ENCODE measurements at places on chromosomes 3 and 15.

GRCh38 chr3:64399205-64399800 is 174.0 kb upstream of the PRICKLE2 start:
- peak; percentile 31 for DNase-seq

DNA sequence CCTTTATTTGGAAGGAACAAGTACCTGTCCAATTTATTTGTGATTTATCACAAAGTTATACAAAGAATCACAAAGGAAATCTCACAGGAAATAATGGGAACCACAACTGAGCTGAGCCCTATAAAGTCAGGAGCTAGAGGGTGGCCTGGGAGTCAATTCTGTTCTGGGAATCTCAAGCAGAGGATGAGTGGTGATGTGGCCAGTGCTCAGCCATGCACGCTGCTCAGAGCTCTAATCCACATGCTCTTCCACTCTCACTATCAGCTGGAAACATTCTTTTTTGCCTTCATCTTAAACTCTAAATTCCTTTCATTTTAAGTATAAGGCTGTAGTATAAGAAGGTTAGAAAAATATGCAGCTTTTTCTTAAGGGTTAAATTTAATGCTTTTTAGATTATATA is 36.6 kb downstream of the UACA start:
- DNase-seq: peak; percentile 58

- no peak for DNase-seq
Measured at GRCh38 chr15:87225436-87225835, 1031.1 kb downstream of the NTRK3 start.

GRCh38 chr3:56654460-56654859 is 28.6 kb downstream of the TASOR start:
- DNase-seq: no peak

DNA sequence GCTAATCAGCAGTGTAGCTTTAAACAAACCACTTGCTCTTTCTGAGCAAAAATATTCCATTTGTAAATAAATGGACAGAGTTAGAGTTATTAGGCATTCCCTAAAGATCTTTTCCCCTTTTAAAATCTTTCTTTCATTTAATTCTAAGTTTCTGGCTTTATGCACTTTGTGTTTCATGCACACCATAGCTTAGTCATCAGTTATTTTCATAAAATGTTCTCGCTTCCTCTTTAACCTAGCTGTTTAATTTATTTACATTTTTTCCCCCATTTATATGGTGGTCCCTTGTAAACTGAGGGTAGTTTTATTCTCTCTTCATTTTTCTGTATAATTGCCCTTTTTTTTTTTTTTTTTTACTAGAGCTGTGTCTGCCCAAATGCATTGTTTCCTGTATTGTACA is 315.0 kb upstream of the LRRFIP2 start:
- DNase-seq: no peak

DNA sequence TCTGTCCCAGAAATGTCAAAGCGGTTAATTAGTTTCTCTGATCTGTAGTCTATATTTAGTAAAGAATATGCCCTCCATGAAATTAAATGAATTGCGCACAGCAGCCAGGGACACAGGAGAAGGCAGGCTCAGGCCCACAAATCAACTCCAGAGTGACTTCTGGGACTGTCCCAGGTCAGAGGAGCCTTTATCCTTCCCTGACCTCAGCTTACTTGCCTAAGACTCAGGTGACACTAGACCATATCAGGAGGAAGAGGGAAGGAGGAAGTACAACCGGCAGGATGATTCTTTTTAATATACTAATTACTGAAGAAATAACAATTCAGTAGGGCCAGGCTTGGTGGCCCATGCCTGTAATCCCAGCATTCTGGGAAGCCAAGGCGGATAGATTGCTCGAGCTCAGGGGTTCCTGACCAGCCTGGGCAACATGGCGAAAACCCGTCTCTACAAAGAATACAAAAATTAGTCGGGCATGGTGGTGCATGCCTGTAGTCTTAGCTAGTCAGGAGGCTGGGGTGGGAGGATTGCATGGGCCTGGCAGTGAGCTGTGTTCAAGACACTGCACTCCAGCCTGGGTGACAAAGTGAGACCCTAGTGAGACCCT is 1.8 kb upstream of the GPR15 start:
- no peak for DNase-seq

DNA sequence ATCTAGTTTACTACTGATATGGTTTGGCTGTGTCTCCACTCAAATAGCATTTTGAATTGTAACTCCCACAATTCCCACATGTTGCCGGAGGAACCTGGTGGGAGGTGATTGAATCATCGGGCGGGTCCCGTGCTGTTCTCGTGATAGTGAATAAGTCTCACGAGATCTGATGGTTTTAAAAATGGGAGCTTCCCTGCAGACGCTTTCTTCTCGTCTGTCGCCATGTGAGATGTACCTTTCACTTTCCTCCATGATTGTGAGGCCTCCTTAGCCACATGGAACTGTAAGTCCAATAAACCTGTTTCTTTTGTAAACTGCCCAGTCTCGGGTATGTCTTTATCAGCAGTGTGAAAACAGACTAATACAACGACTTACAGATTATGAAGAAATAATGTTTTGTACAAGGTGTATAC is 35.6 kb upstream of the PYDC2 start:
- no peak for DNase-seq

- DNase-seq: no peak
Measured at GRCh38 chr15:73232776-73233175, 136.0 kb downstream of the HCN4 start.

- DNase-seq: no peak
Measured at GRCh38 chr3:33699275-33699674, 18.8 kb downstream of the CLASP2 start.

- DNase-seq: no peak
Measured at GRCh38 chr3:48650723-48651122, 12.0 kb downstream of the CELSR3 start.

GRCh38 chr15:37223089-37223488 is 122.7 kb upstream of the MEIS2 start:
- no peak for DNase-seq

DNA sequence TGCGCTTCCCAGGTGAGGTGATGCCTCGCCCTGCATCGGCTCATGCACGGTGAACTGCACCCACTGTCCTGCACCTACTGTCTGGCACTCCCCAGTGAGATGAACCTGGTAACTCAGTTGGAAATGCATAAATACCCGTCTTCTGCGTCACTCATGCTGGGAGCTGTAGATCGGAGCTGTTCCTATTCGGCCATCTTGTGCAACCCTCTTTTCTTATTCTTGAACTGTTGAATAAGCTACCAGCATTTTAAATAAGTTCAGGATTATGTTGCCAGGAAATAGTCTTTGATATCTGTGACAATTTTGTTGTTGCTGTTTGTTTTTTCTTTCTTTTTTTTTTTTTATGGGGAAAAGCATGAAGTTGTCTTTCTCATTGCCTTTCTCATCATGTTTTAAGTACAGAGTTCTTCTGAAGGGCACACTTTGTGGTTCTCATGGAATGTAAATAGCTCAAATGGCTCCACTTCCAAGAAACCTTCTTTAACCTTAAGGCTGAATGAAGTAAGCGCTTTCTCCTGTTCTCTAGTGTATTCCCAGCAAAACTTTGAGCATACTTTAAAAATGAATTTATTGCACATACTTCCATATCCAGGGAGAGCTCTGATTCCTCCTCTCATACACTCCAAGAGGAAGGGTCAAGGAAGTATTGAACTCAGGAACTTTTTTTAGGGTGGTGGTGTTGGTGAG is 468.0 kb upstream of the TBL1XR1 start:
- DNase-seq: no peak

GRCh38 chr3:13533885-13534301 is 15.0 kb upstream of the FBLN2 start:
- no peak for DNase-seq

- peak; percentile 29 for DNase-seq
Measured at GRCh38 chr3:133295199-133295901, 104.5 kb upstream of the BFSP2 start.

- DNase-seq: no peak
Measured at GRCh38 chr15:61144055-61144454, 85.0 kb downstream of the RORA start.

GRCh38 chr3:13687517-13687943 is 138.6 kb downstream of the FBLN2 start:
- peak; percentile 77 for DNase-seq

- peak; percentile 7 for DNase-seq
Measured at GRCh38 chr3:117526470-117527079, 817.0 kb downstream of the TUSC7 start.

GRCh38 chr15:50358845-50359244 is 3.8 kb upstream of the GABPB1 start:
- no peak for DNase-seq

GRCh38 chr3:111590143-111590491 is 5.0 kb downstream of the ZBED2 start:
- no peak for DNase-seq

GRCh38 chr3:45204136-45204535 is 22.0 kb downstream of the TMEM158 start:
- no peak for DNase-seq

GRCh38 chr3:36907911-36908646 is 36.8 kb downstream of the TRANK1 start:
- DNase-seq: peak; percentile 57

- no peak for DNase-seq
Measured at GRCh38 chr3:94179059-94179458, 116.2 kb downstream of the NSUN3 start.

DNA sequence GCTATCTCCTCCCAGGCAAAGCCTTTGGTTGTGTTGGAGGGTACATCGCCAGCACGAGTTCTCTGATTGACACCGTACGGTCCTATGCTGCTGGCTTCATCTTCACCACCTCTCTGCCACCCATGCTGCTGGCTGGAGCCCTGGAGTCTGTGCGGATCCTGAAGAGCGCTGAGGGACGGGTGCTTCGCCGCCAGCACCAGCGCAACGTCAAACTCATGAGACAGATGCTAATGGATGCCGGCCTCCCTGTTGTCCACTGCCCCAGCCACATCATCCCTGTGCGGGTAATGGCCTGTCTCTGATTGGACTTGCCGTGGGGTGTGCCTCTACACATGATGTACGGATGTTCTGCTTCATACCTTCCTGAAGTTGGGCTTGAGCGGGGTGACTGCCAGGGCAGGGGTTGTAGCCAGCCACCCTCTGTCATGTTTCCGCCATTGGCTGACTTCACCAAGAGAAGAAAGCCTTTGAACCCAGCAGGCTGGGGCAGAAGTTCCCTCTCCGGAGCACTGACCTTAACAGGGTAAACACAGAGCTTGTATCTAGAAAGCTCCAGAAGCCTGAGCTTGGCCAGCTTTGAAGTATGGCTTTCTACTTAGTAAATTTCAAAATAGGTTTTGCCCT is 13.4 kb downstream of the ALAS1 start:
- DNase-seq: no peak

GRCh38 chr15:64333986-64334929 is 21.7 kb downstream of the CSNK1G1 start:
- DNase-seq: no peak

GRCh38 chr3:78809966-78810365 is 957.8 kb downstream of the ROBO1 start:
- DNase-seq: no peak

GRCh38 chr15:42344763-42345162 is 14.5 kb upstream of the CAPN3 start:
- no peak for DNase-seq

DNA sequence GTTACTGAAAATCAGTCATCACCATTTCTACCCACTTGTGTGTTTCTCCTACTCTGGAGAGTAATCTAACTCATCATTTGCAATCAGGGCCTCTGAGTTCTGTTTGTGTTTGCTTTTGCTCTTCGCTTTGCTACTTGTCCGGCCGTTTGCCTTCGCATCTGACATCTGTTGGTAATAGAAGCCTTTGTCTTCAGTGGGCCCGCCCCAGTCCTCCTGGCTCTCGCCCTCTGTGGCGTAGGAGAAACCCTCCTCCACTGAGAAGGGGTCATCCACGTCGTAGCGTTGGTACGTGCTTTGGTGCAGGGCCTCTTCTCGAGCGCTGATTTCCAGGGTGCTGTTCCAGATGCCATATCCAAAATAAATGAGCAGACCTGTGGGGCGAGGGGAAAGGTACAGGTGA is 48.3 kb downstream of the CLDN11 start:
- no peak for DNase-seq

- no peak for DNase-seq
Measured at GRCh38 chr3:12953201-12953995, 112.0 kb upstream of the RPL32 start.

GRCh38 chr15:94912760-94913159 is 681.4 kb downstream of the MCTP2 start:
- no peak for DNase-seq

DNA sequence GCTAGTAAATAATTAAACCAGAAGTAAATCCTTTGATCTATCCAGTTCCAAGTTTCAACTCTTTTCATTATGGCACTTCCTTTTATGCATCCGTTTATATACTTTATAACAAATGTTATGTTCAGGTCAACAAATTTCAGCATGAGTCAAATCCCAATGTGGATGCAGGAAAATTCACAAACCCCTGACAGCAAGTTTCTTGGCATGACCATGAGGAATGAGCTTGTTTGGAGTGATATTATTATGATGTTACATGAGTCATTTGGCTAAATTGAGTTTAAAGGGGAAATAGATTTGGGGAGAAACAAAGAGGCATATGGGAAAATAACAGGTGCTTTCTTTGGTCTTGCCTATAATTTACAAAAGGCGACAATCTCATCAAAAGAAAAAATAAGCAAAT is 32.1 kb upstream of the KCNMB2 start:
- DNase-seq: no peak

GRCh38 chr3:10700821-10701220 is 115.2 kb upstream of the SLC6A11 start:
- no peak for DNase-seq

- no peak for DNase-seq
Measured at GRCh38 chr15:83747718-83748110, 93.8 kb downstream of the ADAMTSL3 start.

DNA sequence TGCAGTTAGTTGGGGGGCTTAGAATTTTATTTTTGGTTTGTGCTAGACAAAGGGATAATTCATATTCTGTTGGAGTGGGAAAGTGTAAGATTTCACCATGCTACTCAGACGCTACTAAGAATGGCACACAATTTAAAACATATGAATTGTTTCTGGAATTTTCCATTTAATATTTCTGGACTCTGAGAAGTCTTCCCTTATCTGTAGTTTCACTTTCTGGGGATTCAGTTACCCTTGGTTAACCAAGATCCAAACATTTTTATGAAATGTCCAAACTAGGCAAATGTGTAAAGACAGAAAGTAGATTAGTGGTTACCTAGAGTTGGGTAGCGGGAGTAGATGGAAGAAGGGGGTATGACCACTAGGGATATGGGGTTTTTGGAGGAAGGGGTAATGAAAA is 53.1 kb downstream of the TCF12 start:
- DNase-seq: no peak

- no peak for DNase-seq
Measured at GRCh38 chr3:172627057-172627809, 83.6 kb downstream of the NCEH1 start.

DNA sequence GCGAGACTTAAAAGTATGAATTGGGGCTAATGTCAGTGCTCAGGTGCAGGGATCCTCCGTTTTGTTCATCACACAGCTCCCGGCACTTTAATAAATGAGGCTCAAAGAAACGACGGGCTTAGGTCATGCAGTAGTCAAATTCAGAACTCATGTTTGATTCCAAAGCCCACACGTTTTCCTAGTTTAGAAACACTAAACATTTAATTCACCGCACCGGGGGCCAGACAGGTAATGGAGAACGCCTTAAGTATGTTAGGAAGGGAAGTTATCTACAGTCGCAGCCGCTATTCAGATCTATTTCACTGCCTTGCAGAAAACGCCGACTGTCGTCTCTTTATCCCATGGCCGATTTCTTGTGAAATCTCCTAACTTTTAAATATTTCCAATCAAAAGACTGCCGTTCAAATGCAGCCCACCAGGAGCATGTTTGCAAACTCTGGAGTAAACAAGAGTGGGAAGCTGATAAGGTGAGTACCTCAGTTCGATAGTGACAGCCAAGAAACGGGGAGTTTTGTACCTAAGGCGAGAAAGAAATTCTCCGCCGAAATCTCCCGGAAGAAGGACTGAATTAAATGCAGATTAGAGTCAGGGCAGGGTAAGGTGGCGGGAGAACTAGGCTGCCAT is 569 bp downstream of the HIGD2B start:
- DNase-seq: no peak
